ENCODE measurements at places on chromosomes 11 and 22. TPM values are rescaled to one million over a fixed set of nuclear protein-coding genes. Genes with fewer than 3 reads are reported as not detected.

The RFPL2 gene
- not detected for total RNA-seq

The RAG2 gene
- total RNA-seq, result not detected

The FAM227A gene
- total RNA-seq, result 1.6 TPM

The CLTCL1 gene
- total RNA-seq, result 7.8 TPM

The DGCR8 gene
- total RNA-seq, result 26.0 TPM

The FHIP1B gene
- 7.8 TPM for total RNA-seq

The MS4A3 gene
- total RNA-seq, result not detected

The CSTF3 gene
- total RNA-seq, result 26.0 TPM

The TMPRSS13 gene
- total RNA-seq, result not detected

The HPS4 gene
- total RNA-seq, result 23.0 TPM

The POTEH gene
- not detected for total RNA-seq

The ADM gene
- total RNA-seq, result 177 TPM

The PGA4 gene
- total RNA-seq, result not detected

The RIC3 gene
- not detected for total RNA-seq

The POU2AF3 gene
- total RNA-seq, result 0.14 TPM

The OR52E8 gene
- not detected for total RNA-seq

The C11orf87 gene
- total RNA-seq, result not detected

The NCAM1 gene
- total RNA-seq, result 0.28 TPM

The IL10RA gene
- total RNA-seq, result not detected
